ENCODE measurements at places on chromosomes 3 and 15.
A peak's percentile ranks its signal among the peaks of the same experiment; 100 is the strongest.

- no peak for DNase-seq
These were observed 80.7 kb downstream of the TLE3 start for GRCh38 chr15:70017025-70017424.

GRCh38 chr3:31409389-31409788 lies 123.3 kb upstream of the STT3B start:
- no peak for DNase-seq

GRCh38 chr3:5151586-5151985 lies 29.5 kb downstream of the ARL8B start:
- DNase-seq: no peak

DNA sequence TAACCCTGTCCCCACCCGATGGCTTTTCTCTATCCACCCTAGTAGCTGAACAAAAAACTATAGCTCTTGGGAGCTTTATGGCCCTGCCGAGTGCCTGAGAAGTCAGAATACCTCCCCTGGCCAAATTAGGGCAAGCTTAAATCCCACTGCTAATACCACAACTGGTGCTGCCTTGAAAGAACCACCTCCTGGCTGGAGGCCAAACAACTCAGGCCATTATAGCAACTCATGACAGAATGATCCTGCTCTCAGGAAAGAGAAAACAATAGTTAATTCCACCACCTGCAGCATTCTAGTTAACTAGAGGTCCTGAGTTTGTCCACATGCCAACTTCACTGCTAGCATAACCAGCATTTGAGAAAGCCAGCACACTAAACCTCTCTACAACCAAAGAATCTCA lies 123.2 kb downstream of the RTP4 start:
- peak; percentile 24 for DNase-seq

DNA sequence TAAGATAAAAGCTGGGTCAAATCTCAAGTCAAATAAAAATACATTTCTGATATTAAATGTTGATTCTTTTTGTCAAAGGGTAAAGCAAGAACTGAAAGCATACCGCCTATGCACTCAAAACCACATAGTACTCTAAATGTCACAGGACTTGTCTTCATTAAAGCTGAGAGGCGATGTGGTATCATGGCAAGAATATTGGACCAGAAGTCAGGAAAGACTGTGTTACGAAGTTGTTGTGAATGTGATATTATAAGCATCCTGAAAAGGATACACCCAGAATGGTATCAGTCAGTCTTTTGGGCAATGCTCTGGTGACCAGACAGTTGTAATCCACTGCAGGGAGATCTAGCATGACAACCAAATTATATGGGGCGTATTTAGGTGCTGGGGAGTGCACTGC lies 33.8 kb downstream of the TIGIT start:
- no peak for DNase-seq

GRCh38 chr3:122183893-122184590 lies 574 bp downstream of the CASR start:
- DNase-seq: no peak

DNA sequence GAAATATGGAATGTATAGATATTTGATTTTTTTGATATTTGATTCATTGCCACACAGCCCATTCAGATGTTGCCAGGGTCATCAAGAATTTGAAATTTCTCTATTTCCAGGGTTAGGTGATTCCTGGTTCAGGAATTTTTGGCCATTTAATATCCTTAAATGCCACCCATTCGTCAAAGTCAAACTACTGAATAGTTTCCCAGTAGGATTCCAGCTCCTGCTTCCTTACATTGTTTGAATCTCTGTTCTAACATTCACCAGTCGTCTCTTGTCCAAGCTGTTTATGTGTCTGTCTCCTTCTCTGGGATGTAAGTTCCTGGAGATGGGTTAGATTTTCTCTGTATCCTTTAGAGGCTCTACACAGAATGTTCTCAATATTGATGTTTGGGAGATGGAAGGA lies 124.9 kb upstream of the TLE3 start:
- DNase-seq: no peak

GRCh38 chr3:22714749-22715148 lies 488.4 kb upstream of the UBE2E2 start:
- DNase-seq: peak; percentile 14

- DNase-seq: no peak
These were observed 5.1 kb downstream of the PRC1 start for GRCh38 chr15:90989040-90989768.

DNA sequence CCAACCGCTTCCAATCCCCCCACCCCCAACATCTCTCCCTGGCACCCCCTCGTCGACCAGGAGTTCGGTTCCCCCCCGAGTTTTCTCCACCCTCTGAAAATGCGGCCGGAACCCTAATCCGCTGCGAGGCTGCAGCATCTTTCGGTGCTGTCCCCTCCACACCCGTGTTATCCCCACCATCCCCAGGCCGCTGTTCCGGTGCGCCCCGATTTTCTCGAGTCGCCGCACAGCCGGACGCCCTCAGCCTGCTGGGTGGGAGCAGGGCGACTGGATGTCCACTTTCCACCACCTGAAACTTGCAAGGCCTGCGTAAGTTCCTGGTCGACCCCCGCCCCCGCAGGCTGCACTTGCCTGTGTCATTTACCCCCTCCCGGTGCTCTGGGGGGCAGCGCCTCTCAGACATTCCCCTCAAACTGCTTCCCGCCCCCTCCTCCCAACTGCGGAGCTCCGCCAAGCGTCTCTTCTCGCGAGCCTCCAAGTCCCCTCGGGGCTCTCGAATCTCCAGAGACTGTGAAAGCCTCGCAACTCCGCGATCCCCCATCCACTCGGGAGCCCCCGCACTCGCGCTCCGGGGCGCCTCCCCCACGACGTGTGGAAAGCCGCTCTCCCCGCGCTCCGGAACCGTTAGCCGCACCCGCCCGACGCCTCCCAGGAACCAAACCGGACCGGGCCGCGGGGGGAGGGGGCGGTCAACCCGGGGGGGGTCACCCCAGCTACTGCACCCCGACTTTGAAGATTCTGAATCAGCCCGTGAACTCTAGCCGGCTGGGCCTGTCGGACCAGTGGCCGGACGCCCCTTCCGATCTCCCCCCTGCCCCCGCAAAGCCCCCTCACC lies 566 bp downstream of the ETV5 start:
- peak; percentile 55 for DNase-seq

DNA sequence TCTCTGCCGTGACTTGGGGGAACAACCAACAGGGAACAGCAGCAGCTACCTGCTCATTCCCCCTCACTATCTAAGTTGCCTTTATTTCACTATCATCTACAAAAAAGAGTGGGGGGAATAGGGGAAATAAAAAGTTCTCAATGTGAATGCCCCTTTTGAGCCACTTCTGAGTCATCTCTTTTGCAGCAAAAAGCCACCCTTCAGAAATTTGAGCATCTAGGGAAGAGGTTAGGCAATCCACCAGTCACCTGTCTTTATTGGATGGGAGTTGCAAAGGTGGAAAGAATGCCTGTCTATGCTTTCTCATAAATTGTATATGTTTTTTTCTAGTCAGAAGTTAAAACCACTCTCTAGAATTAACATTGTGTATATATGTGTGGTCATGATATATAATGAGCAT lies 41.1 kb downstream of the GPD1L start:
- DNase-seq: no peak

DNA sequence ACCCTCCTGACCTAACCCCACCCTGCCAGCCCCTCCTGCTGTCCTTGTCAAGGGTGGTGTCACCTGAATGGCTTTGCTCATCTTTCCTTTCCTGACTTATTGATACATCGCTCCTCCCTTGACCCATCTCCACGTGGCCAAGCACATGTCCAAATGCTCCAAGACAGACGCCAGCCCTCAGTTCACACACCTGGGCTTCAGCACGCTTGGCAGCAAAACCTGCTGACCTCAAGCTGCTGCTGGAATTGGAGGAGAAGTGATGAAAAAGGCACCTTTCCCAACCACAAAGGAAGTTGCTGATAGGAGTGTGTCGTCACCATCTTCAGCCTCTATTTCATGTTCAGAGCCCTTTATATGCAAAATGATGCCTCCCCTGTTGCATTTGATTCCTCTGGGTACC lies 141.3 kb downstream of the TLE3 start:
- no peak for DNase-seq

GRCh38 chr3:89278302-89279025 lies 171.0 kb downstream of the EPHA3 start:
- DNase-seq: no peak

- DNase-seq: no peak
These were observed 13.4 kb downstream of the B4GALT4 start for GRCh38 chr3:119227070-119227850.

DNA sequence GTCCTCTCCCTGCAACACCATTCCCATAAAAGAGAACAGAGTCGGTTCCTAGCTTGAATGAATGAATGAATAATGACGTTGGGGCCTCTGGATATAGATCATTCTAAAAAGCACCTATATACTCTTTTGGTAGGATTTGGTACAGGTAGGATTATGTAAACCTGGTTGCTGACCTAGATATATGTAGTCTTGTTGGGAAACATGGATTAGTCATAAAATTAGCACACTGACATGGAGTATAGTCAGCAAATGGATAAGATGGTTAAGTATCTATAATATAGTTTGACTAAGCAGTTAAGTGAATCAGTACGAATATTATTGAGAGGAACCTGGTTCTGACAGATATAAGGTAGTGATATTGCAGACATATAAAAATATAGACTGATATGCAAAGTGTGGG lies 142.5 kb downstream of the FILIP1L start:
- no peak for DNase-seq

GRCh38 chr15:37100966-37101215 lies 542 bp upstream of the MEIS2 start:
- peak; percentile 65 for DNase-seq

DNA sequence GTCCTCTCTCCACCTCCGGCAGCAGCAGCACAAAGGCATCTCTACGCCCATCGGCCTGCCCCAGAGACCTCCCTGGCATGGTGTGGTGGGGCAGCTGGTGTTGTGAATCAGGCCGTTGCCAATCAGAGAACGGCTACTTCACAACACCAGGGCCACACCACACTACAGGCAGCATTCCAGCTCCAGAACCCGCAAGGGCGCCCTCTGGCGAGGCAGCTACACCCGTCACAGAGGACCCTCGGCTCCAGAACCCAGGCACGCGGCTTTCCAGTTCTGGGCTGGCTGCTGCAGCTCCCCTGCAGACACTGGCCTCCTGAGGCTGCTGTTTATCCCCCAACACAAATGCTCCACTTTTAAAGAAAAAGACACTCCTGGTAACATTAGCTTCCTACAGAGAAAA lies 127.5 kb upstream of the TOPAZ1 start:
- DNase-seq: no peak

DNA sequence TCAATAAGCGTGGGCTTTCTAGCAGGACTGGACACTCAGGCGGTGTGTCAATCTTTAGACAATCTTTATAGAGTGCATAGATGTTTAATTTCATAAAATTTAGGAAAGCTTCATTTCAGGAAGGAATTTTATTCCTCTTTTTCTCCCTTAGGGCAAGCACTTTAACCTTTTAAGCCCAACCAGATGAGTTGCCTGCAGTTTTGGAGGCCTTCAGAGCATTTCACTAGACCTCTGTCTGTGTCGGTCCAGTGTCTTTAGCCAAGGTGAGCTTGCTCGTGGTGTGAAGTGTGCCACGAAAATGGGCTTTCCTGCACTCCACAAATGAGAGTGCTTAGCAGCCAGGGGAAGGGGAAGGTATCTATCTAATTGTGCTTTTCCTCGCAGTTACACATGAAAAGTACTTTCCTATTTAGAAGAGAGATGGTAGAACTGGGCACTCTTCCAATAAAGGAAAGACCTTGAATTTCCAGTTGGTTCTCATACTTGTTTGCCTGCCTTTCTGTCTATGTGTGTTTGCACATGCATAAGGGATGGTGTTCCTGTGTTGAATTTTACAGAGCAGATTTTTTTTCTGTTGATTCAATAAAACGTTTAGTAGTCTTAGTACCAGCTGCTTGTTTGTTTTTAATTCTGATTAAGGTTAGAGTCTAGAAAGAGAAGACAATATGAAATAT lies 53.6 kb downstream of the FEZF2 start:
- no peak for DNase-seq

- DNase-seq: peak; percentile 84
These were observed 62.7 kb upstream of the SLCO3A1 start for GRCh38 chr15:91790836-91791235.

DNA sequence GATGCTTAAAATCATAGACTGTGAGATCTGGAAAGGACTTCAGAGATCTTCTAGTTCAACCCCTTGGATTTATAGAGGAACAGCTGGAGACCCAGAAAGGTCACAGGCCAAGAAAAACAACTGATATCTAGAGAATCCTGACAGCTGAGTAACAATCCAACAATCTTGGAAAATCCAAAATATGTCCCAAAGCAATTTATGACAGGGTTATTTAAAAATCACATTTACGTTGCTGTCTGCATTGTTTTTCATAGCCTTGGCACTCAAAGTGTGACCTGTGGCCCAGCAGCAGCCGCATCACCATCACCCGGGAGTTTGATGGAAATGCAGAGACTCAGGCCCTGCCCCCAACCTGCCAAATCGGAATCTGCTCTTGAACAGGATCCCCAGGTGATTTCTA lies 78.8 kb downstream of the FBN1 start:
- no peak for DNase-seq

DNA sequence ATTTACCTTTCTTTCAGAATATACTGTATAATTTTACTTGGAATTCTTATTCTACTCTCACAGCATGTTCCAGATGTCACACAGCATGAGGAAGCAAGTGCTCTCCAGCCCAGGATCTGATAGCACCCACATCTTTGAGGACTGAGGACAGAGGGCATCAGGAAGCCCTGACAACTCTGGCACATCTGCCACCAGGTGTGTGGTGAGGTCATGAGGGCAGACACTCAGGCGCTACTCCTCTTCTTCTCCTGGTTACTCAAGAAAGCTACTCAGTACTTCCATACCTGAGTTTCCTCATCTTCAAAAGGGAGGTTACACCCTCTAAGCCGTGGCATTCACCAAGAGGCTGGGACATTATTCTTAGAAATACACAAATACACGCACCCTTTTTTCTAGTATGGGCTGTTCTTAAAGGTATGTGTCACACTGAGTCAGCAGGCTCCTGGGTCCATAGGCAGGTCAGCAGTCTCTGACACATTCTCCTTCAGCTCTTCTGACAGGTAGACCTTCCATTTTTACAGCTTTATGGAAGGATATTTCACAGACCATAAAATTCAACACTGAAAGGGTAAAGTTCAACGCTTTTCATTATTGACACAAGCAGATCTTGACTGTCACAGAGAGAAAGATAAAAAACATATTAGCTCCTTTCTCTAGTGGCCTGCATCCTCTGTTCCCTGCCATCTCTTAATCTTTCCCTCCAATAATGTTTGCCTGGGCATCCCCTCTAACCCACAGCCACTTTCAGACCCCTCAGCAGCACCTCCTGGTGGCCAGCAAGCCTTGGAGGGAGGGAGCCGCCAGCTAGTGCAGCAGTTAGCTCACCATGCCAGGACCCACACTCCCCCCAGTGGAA lies 103.2 kb upstream of the TJP1 start:
- DNase-seq: peak; percentile 97

DNA sequence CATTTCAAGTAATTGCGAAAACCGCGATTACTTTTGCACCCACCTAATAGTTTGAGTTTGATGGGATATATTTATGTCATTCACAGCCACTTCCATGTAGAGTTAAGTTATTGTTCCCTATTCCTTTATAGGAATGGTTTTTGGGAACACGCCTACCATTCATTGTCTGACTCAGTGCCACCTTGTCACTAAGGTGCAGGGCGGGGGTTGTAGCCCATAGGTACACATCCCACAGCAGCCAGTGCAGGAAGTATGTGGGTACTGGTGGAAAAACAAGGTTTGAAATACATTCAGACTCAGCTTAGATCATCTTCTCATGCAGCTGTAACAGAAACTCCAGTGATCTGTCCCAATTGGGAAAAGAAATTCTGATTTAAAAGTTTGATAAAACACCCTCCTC lies 48.2 kb upstream of the CFAP161 start:
- no peak for DNase-seq

- no peak for DNase-seq
These were observed 319.4 kb upstream of the NR2F2 start for GRCh38 chr15:96011136-96011535.

GRCh38 chr15:53835309-53835708 lies 75.8 kb upstream of the WDR72 start:
- peak; percentile 30 for DNase-seq
